Stimulated activated CD8-positive, alpha-beta memory T cell treated with anti-CD3 and anti-CD28 coated beads, Interleukin-4, amount 100 ng/mL, for 48 hours (primary cell): ENCODE measurements at places on chromosomes 4 and X.

- no peak for DNase-seq
Measured at GRCh38 chr4:8160233-8160560, 1.6 kb upstream of the ABLIM2 start.

DNA sequence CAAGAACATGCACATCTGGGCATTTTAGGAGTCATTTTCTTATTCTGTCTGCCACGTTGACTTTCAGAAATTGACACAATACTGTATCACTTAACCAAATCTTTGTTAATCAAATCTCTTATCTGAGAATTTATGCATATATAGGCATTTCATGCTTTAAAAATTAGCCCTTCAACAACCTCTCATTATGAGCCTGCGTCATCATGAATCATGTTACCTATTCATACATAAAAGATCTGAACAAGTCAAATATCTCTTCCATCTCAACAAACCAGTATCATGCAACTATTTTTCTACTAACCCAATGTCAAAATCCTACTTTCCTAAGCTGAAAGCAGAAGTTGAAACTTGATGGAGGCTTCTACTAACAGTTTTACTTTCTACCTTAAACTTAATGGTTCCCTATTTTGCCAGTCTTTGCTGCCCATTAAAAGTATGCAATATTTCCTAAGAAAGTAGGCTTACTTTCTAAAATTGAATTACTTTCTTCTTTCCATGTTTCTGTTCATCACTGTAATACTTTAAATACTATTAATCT lies 1.8 kb downstream of the ADAM29 start:
- DNase-seq = no peak

- no peak for DNase-seq
Measured at GRCh38 chr4:128107766-128108165, 46.7 kb downstream of the LARP1B start.

GRCh38 chr4:13322681-13323101 lies 161.4 kb downstream of the RAB28 start:
- DNase-seq = no peak

- no peak for DNase-seq
Measured at GRCh38 chr4:97577004-97577403, 566.3 kb downstream of the STPG2 start.

GRCh38 chrX:37608156-37608555 lies 36.7 kb downstream of the LANCL3 start:
- no peak for DNase-seq

- DNase-seq = no peak
Measured at GRCh38 chr4:29046781-29047180, 1673.4 kb upstream of the PCDH7 start.
